ENCODE measurements at places on chromosomes 6 and 20.

DNA sequence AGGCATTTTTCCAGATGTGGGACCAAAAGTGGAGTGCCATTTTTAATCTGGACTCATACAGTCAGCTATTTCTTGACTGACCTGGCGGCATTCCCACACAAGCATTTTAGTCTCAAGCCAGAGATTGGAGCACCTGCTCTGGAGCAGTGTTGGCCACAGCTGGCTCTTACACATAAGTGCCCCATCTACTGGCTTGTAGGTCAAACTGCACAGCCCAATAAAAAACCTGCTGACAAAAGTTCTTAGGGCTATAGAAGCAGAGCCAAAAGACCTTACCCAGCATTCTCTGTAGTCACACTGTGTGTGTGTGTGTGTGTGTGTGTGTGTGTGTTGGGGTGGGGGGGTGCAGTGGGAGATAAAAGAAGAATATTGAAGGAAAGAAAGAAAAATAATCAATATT, 38.6 kb upstream of the SENP6 start:
- DNase-seq: no peak

DNA sequence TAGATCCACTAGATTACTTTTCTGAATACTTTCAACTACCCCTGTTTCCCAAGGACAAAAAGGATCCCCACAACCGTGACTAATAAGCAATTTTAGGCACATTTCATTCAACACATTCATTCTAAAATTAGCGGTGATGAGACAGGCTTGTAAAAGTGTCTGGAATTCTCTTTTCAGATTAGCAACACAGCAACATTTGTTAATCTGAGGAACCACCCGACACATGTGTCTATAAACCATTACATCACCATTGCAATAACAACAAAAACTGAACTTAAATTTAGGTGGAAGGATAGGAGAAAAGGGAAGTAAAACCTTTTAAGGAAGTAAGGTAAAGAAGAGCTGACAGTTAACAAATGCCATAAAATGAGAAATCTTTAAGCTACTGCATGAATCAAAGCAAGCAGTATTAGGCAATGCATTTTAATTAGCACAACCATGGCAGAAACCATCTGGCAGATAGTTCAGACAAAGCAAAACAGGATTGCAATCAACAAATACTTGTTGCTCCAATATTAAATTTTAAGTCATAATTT, 49.1 kb downstream of the MAP3K7 start:
- peak; percentile 23 for DNase-seq

GRCh38 chr6:161169035-161169434, 104.8 kb downstream of the AGPAT4 start:
- DNase-seq: no peak

DNA sequence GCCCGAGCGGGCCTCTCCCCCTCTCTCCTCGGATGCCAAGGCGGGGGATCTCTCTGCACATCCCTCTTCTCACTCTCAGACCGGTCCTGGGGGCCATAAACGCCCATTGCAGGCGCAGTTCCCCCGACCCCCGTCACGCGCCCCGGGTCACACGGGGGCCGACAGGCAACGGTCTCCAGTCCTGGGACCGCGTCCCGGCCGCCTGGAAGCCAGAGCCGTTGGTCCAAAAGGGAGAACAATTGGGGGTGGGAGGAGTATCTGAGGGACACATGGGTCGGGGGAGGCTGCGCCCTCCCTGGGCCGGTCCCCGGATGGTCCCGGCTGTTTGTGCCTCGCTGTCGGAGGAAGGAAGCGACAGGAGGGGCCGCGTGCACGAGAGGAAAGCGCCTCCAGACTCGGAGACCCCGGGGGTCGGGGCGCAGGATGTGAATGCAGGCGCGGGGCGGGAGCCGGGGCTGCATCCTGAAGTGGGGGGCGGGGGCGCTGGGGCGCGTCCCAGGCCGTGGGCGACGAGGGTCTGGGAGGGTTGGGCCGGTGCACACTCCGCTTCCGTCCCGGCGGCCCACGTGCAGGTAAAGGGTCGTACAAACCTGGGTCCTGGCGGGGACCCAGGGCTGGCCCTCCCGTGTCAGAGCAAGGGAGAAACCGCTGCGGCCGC, 903 bp downstream of the SLC4A11 start:
- DNase-seq: no peak

- no peak for DNase-seq
Measured at GRCh38 chr6:34149452-34149810, 3.5 kb upstream of the GRM4 start.

GRCh38 chr20:2809690-2810089, 5.1 kb upstream of the C20orf141 start:
- no peak for DNase-seq

DNA sequence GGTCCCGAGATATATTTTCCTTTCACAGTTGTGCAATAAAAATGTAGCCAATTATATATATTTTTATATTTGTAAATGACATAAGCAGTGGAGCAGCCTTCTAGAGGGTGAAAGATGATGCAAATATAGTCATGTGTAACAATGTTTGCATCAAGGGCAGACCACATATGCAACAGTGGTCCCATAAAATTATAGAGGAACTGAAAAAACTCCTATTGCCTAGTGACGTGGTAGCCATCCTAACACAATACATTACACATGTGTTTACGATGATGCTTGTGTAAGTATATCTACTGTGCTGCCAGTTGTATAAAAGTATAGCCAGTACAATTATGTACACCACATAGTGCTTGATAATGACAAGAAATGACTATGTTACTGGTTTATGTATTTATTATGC, 162.8 kb downstream of the ZFAND3 start:
- no peak for DNase-seq

- DNase-seq: no peak
Measured at GRCh38 chr6:149136273-149136912, 181.1 kb upstream of the TAB2 start.

GRCh38 chr6:68754681-68755213, 119.7 kb downstream of the ADGRB3 start:
- DNase-seq: no peak

- no peak for DNase-seq
Measured at GRCh38 chr20:21352703-21353102, 44.6 kb downstream of the NKX2-4 start.

- no peak for DNase-seq
Measured at GRCh38 chr20:59598625-59599310, 5.6 kb upstream of the PHACTR3 start.

- no peak for DNase-seq
Measured at GRCh38 chr6:30818391-30818841, 65.9 kb upstream of the DDR1 start.

GRCh38 chr20:21265261-21266190, 37.6 kb upstream of the XRN2 start:
- no peak for DNase-seq

GRCh38 chr6:11494786-11495564, 42.6 kb upstream of the TMEM170B start:
- no peak for DNase-seq

GRCh38 chr20:43941476-43942200, 27.0 kb downstream of the TOX2 start:
- no peak for DNase-seq

- DNase-seq: no peak
Measured at GRCh38 chr6:42088101-42088591, 37.8 kb downstream of the TAF8 start.

GRCh38 chr20:62353289-62354030, 13.7 kb downstream of the LAMA5 start:
- DNase-seq: no peak

- no peak for DNase-seq
Measured at GRCh38 chr6:105781915-105782314, 304.2 kb upstream of the PRDM1 start.

- DNase-seq: no peak
Measured at GRCh38 chr6:170584954-170585498, 589 bp upstream of the PDCD2 start.
